CD4-positive, alpha-beta T cell (primary cell): ENCODE measurements at places on chromosomes 1 and 21.

DNA sequence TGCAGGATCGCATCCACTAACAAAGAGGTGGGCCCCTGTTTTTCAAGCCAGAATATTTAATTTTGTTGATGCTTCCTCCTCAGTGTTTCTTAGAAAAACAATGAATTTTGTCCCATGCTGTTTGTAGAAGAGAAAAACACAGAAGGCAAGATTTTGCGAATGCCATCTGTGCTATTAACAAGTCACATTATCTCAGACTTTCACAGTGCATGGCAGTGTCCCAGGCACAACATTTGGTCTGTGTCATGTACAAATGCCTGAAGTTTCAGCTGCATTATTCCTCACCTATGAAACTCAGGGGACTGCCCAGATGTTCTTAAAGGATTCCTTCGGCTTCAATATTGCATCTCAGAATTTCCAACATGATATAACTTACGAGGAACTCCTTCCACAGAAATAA, 99.6 kb upstream of the ZC3H11B start:
- no peak for DNase-seq

DNA sequence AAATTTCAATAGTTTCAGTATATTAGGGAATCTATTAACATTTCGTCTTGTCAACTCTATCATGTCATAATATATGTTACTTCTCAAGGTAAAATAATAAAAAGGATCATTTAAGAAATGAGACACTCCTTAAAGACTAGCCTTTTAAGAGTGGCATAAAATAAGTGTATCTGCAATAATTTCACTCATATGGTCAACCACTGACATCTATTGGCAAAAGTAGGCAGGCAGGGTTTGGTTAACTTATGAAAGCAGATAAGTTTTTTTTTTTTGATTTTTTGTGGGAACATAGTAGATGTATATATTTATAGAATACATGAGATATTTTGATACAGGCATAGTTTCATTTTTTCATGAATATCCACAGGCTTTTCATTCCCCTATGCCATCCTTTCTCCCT, 5.5 kb upstream of the RGS21 start:
- DNase-seq = no peak

- DNase-seq = no peak
These were observed 140.0 kb downstream of the SMYD3 start for GRCh38 chr1:246367041-246367440.

DNA sequence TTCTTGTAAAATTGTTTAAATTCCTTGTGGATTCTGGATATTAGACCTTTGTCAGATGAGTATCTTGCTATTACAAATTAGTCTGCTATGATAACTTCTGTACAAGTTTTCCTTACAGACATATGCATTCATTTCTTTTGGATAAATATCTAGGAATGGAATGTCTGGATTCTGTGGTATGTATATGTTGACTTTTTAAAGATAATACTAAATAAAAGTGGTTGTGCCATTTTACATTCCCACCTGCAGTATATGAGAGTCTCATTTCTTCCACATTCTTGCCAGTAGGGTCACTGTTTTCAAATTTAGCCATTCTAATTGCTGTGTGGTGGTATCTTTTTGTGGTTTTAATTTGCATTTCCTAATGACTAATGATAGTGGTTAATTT, 53.9 kb downstream of the SYDE2 start:
- DNase-seq = no peak

DNA sequence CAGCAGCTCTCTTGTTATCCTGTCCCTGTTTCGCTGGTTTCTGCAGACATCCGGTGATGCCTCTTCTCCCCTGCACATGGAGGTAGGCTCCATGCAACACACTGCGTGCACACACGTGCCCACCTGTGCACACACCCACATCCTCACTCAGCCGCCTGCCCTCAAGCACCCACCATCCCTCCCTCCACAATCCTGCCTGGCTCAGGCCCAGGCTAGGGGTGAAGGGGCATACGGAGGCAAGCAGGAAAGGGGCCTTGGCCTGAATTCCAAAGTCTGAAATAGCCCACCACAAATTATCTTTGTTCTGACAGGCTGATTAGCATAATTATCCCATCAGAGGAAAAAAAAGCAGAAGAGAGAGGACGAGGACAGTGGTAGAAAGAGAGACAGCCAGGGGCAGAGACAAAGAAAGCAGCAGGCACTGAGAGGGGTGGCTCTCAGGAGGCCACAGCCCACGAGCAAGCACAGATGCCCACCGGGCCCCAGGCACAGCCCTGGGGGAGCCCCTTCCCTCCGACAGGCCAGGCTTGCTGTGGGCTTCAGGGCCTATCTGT, 73.2 kb downstream of the GRIK3 start:
- no peak for DNase-seq

DNA sequence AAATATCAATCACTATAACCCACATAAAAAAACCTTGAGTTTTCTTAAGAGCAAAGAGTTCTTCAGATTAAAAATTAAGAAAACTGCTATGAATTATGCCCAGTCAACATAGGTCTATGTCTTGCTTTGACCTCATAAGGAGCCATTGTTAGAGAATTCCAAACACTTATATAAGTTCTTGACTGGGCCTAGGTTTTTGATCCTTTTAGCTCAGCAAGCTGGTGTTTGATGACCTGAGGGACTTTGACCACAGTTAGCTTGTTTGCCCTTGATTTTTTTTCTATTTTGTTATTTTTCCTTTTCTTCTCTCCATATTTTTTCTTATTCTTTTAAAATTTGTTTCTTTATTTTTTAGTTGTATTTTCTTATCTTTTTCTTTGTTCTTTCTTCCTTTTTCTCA, 122.3 kb downstream of the RHOU start:
- no peak for DNase-seq

DNA sequence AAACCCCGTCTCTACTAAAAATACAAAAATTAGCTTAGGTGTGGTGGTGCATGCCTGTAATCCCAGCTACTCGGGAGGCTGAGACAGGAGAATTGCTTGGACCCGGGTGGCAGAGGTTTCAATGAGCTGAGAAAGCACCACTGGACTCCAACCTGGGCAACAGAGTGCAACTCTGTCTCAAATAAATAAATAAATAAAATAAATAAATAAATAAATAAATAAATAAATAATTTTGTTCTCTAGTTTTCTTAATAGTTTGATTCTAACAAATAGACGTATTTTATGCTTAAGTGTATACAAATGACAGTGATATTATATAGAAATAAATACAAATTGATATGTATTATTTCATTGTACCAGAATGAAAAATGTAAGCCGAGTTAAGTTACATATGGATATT, 339.9 kb upstream of the OLFM3 start:
- DNase-seq = no peak

GRCh38 chr1:212951126-212951946, 995 bp downstream of the VASH2 start:
- DNase-seq = no peak

- peak; percentile 65 for DNase-seq
These were observed 18.6 kb downstream of the CD247 start for GRCh38 chr1:167499664-167500101.

- DNase-seq = no peak
These were observed 29.9 kb upstream of the TMEM61 start for GRCh38 chr1:54950369-54951163.

DNA sequence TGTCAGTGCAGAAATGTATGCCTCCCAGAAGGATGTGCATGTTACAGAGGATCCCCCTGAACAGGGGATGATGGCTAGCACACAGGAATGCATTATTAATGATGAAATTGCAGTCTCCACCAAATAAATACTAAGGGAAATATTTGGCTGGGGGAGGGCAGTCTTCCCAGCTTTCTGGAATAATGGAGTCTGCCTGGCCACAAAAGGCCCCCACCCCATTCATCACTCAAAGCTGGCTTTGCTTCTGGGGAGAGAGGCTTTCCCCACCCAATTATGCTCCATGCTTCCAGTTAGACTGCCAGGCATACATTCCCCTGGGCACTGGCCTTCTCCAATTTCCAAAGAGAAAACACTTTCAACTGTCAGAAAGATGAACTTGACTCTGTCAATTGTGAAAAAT, 302.7 kb downstream of the SIPA1L2 start:
- no peak for DNase-seq

DNA sequence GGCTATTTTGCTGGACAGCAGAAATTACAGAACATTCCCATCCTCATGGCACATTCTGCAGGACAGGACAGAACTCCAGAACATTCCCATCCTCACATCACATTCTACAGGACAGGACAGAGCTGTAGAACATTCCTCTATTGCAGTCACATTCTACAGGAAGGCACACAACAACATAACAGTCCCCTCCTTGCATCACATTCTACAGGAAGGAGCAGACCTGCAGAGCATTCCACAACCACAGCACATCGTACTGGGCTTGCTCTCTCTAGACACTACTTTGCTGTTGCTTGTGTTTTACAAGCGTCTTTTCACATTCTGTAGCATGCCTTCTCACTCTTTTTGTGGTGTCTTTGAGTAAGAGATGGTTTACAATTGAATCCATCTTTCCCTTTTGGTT, 26.8 kb upstream of the ABCB10 start:
- DNase-seq = no peak

- no peak for DNase-seq
These were observed 136.5 kb upstream of the POU3F1 start for GRCh38 chr1:38183096-38183495.

- DNase-seq = no peak
These were observed 34.0 kb downstream of the MACF1 start for GRCh38 chr1:39238476-39238875.

- DNase-seq = no peak
These were observed 633.3 kb downstream of the LMO4 start for GRCh38 chr1:87961992-87962391.

DNA sequence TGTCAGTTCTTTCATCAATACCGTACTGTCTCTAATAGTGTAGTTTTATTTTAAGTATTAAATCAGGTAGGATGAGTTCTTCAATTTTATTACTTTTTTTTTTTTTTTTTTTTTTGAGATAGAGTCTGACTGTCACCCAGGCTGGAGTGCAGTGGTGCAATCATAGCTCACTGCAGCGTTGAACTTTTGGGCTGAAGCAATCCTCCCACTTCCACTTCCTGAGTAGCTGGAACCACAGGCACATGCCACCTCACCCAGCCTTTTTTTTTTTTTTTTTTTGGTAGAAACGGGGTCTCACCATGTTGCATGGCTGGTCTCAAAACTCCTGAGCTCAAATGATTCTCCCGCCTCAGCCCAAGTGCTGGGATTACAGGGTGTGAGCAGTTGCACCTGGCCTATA, 44.3 kb downstream of the INAVA start:
- DNase-seq = peak; percentile 11

- DNase-seq = no peak
These were observed 17.6 kb downstream of the TNNT2 start for GRCh38 chr1:201359873-201360210.
